CD4-positive, alpha-beta T cell treated with Interleukin-10 for 1 hour (primary cell): ENCODE measurements at places on chromosomes 6 and 20.

DNA sequence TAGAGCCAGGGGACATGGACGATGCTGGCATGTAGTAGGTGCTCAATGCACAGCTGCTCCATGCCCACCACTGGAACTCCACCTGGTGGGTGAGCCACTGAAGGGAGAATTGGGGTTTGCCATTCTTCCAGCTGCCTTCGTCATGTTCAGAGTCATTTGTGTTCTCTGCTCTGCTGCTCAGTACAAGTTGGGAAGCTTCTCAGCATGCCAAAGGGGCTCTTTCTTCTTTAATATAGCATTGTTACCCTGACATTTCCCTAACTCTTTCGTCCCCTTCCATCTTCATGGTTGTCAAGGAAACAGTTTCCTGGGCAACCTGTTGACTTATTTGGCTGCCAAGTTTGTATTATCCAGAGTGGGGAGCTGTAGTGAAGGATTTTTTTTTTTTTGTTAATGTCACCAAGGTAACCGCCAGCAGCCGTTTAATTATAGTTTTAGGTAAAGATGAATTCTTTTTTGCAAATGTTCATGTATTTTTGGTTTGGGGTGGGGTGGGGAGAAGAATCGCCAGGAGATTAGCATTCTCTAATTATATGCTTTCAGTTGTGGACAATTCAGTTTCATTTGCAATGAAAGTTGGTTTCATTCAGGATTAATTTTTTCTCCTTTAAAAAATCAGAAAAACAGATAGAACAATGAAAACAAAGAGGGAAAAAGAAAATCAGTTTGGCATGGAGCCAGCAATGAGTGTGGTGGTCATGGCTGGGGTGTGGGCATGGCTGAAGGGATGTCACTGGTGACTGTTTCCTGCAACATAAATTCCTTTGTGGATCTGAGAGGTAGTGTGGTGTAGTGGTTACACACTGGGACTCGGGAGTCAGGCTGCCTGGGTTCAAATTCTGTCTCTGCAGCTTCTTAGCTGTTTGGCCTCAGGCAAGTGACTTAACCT lies 73.0 kb upstream of the KCNG1 start:
- no peak for DNase-seq

DNA sequence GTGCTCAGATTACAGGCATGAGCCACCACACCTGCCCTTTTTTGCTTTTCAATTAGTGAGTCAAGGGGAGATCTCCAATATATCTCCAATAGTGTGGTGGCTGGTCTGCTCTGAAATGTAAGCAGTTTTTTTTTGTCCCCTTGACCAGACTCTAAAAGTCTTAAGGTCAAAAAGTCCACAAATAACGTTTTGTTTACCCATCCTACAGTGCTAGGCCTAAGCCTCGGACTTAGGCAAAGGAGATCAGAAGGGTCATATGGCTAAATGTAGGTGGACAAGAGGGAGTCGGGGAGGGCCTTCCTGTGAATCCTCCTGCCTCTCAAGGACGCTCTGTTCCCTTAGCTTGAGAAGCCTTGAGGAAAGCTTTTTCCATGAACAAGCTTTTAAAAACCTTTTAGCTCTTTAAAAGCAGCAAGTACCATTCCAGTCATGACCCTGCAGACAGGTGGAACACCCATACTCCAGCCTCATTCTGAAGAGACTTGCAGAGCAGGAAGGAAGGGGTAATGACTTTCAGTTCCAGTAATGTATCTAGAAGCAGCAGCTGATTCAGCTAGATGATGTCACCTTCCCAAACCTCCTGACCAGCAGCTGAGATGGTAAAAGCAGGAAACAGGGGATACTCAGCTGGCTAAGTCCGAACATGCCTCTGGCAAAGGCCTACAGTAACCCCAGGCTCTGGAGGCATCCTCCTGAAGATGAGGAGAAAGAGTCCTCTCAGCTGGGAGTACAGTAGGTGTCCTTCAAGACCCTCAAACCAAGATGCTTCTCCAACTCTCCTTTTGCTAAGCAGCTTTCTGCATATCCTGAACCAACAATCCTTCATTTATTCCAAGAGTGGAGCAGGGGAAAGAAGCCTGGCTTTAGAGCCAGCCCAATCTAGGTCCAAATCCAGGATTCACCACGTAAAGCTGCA lies 23.6 kb downstream of the BCL2L1 start:
- no peak for DNase-seq

- no peak for DNase-seq
Measured at GRCh38 chr20:5279661-5280060, 37.1 kb downstream of the PROKR2 start.

GRCh38 chr6:16496210-16496609 lies 257.8 kb downstream of the GMPR start:
- DNase-seq: no peak

GRCh38 chr6:107973594-107973993 lies 15.6 kb upstream of the SEC63 start:
- DNase-seq: no peak

DNA sequence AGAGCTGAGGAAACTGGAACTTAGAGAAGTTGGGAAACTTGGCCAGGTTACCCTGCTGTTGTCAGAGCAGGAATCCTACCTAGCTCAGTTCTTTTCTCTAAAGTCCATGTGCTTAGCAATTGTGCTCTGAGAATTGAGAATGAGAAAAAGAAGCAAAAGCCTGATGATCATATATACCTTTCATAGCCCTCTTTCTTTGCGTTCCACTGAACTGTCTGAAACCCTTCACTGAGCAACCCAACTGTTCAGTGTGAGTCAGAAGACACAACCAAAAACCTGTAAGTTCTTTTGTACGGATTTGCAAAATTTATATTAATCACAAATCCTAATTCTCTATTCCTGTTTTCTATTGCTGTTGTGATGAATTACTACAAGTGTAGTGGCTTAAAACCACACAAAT lies 80.6 kb downstream of the PHF3 start:
- no peak for DNase-seq
